ENCODE measurements at places on chromosomes 13 and 19.

- DNase-seq: no peak
Observed at GRCh38 chr19:8695501-8695900, 3.1 kb downstream of the ACTL9 start.

DNA sequence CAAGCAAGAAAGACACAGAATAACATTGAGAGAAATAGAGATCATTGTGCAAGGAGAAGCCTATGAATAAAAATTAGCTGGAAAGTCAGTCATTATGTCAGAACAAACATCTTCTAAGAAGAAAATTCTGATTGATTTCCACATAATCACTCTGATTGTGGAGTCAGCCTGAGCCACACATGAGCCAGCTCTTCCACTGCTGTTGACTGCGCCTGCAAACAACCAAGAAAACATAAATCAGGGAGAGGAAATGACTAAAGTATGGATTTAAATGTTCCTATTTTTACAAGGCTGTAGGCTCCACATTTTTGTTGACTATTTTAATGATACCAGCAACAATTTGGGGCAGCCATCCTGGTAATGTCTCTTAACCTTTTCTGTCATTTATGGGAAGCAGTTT is 962.3 kb downstream of the EFNB2 start:
- DNase-seq: no peak

DNA sequence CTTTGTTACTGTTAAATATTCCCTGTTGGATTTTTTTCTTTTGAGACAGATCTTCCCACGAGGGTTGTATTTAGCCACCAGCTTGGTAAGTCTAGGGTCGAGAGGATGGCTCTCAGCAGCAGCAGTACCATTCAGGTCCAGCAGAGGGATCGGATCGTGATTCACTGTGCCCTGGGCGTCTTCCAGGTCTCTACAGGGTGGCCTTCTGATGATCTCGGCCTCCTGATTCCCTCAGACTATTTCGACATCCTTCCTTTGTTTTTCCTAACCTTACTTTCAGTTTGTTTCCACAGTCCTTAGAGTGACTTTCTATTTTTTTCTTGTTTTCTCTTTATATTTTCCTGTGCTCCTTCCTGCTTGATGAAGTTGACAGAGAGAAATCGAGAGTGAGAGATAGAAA is 1436.9 kb downstream of the UQCRFS1 start:
- DNase-seq: no peak

- DNase-seq: no peak
Observed at GRCh38 chr13:64640002-64640401, 2590.1 kb downstream of the PCDH9 start.

DNA sequence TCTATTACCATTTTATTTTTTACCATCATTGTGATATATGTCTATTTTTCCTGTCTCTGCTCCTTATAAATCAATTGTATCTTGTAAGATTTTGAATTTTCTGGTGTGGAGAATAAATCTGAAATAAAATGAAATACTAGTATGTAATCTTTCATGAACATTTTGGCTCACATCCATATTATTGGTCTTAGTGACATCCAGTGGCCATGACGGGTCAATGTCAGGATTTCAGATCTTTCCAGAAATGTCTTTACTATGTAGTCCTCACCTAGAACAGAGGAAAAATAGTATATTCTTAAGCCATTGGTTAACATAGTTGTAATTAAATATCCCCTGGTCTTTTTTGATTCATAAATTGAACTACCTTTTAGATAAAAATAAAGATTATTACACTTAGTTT is 109.8 kb upstream of the GPC6 start:
- DNase-seq: no peak
